ENCODE measurements at places on chromosomes 6 and 20.

- no peak for DNase-seq
These were observed 28.3 kb upstream of the PREP start for GRCh38 chr6:105431226-105431625.

GRCh38 chr6:27863962-27864905, 48.0 kb downstream of the OR2B2 start:
- DNase-seq: no peak

GRCh38 chr6:26322645-26323482, 42.1 kb upstream of the BTN3A2 start:
- no peak for DNase-seq

DNA sequence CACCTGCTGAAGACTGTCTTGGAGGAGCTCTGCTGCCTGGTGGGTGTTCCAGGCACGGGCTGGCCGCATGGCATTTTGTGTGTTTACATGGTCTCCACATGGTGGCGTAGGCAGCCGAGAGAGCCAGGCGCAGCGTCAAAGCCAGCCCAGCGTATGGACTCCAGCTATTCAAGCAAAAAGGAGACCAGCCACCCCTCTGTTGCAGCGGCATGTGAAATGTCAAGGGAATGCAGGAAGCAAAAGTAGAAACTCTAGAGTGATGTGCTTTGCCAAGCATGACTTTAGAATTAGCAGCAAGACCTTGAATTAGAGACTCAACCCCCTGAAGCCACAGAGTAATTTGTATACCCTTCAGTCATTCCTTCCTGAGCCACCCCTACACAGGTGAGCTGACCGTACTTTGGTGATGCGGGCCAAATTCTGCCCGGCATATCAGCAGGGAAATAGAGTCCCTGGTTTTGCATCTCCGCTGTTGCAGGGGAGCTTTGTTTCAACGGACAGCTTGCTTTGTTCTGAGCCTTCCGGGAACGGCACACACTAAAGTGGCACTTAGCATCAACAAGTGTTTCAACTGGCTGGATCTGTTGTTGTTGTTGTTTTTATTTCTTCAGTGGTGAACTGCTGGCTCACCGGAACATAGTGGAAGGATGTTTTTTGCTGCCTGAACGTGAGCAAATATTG, 48.5 kb downstream of the FNDC1 start:
- DNase-seq: no peak

DNA sequence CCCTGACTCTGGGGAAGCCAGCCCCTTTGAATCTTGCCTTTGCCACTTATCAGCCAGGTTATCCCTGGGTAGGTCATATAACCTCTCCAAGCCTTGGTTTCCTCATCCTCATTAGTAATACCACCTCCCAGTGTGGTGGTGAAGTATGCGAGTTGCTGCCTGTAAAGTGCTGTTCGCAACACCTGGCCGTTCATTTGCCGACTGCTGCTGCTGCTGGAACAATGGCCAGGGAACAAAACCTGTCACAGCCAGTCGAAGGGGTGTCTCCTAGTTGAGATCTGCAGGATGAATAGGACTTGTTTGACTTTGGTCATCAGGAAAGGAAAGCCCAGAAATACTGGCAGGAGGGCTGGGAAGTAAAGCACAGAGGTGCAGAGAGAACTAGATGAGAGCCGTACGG, 6.1 kb downstream of the MANBAL start:
- no peak for DNase-seq

DNA sequence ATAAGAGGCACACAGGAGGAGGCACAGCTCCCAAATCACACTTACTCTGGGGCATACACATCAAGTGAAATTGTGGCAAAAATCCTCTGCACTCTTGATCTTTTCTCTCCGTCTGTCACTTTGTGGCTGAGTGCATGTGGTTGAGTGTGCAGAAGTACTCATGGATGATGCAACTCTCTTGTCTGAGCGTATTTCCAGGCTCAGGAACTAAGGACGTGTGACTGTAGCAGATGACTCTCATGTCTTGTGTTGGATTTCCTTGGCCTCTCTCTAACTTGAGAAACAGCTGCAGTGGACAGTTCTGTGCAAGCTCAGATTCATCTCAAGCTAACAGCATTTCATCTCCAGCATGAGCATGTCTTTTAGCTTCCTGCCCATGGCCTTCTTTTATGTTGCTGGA, 245.4 kb upstream of the FLRT3 start:
- DNase-seq: no peak

DNA sequence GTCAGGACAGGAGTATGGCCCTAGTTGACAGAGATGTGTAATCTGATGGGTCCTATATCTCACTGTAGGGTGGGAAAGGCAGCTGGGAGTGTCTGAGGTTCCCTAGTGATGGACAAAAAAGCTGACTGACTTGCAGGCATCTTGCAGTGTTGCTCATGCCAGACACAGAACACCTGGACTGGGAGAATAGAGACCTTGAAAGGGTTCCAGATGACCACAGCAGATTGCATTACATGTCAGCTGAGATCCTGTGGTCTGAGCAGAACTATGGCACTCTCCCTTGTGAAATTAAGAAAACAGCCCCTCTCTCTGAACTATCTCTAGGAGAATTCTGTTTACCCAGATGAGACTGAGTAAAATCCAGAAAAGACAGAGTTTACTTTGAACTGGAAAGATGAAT, 212.6 kb upstream of the MAN1A1 start:
- no peak for DNase-seq

GRCh38 chr6:106167096-106167814, 81.1 kb downstream of the PRDM1 start:
- DNase-seq: no peak

GRCh38 chr6:40579101-40579500, 8.1 kb downstream of the LRFN2 start:
- no peak for DNase-seq

DNA sequence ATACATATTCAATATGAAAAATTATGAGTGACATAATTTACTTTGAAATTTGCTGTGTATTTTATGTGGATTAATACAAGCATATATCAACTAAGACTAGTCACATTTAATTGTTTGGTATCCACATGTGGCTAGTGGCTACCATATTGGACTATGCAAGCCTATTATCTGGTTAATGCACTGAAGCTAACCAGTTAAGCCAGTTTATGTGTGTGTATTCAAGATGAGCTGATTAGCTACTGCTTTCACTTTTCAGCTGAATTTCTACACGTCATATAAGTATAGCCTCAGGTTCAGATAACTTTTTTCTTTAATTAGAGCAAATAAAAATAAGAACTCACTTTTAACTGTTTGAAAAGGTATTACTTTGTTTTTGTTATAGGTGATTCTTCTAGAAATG, 903.7 kb downstream of the TFAP2A start:
- DNase-seq: no peak

- DNase-seq: no peak
These were observed 473.5 kb downstream of the UTRN start for GRCh38 chr6:144758602-144759001.

All from stimulated activated CD8-positive, alpha-beta memory T cell treated with anti-CD3 and anti-CD28 coated beads, Interleukin-7, amount 100 ng/mL, for 1 hour (primary cell).